ENCODE measurements at places on chromosomes 16 and 17.

GRCh38 chr16:685967-686366 is 1.8 kb upstream of the JMJD8 start:
- DNase-seq: no peak

GRCh38 chr17:48543107-48543853 is 1.6 kb downstream of the HOXB2 start:
- DNase-seq: no peak

- DNase-seq: no peak
Observed at GRCh38 chr17:5580969-5581368, 3.3 kb downstream of the NLRP1 start.

- no peak for DNase-seq
Observed at GRCh38 chr16:4522051-4522581, 16.5 kb downstream of the CDIP1 start.

DNA sequence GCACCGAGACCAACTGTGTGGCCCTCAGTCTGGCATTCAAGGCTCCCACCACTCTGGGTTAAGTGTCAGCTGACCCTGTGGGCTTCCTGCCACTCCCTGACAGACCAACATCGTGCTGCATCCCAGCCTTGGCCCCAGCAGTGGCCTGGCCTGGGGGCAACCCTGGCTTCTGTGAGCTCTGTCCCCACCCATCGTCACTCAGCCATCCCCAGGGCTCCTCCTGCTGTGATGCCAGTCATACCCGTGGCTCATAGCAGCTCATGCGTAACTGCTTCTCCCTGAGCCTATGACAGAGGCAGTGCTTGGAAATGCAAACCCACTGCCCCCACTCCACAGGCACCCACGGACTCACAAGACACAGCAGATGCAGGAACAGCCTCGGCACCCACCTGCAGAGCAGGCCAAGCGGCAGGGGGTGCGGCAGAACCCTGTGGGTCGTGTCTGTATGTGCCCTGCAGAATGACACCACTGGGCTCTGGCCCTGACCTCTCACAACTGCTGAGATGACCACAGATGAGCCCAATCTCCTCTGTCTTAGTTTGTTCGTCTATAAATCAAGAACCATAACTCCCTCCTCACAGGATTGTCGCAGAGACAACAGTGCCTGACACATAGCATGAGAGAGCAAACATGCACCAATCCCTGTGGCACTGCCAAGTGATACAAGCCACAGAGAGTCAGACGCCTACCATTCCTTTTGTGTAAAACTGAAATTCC is 26.6 kb downstream of the PIEZO1 start:
- no peak for DNase-seq

DNA sequence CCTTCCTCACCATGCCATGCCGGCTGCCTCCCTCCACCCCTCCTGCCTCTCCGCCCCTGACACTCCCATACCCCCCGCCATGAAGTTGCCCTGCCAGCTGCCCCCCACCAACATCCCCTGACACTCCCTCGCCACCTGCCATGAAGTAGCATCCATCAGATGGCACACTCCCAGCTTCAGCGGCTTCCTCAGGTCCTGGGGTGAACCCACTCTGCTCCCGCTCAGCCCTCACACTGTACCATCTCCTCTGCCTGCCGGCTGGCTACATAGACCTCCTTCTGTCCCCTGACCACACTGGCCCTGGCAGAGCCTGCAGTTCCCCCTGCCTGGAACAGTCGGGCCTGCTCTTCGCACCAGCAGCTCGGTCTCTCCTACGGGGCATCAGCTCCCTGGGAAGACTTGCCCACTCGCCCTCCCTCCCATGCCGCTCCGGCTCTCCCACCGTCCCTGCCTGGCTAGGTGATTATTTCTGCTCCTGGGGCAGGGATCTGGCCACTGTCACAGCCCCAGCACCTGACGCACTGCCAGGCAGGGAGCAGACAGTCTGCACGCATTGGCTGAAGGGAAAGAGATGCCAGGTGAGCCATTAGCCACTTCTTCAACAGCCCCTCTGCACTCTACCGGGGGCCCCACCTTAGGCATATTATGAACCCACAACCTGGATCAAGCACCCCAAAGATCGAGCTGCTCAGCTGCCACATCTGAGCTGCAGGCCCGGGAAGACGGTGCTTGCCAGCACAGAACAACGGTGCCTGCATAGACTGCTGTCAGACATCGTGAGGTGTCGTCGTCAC is 9.0 kb downstream of the CANT1 start:
- DNase-seq: no peak

DNA sequence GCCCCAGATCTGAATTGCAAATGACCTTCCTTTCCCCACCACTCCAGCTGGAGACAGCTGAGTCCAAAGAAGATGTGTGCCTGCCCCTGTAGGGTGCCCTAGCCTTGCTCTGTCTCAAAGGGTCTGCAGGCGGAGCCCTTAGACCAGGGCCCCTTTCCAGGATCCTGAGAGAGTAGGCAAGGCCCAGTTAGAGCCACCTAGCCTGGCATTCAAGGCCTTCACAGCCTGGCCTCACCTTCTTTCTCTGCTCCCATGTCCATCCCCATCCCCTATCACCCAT is 66.6 kb upstream of the LHX1 start:
- no peak for DNase-seq

- DNase-seq: no peak
Observed at GRCh38 chr17:48541036-48541576, 3.8 kb downstream of the HOXB2 start.

DNA sequence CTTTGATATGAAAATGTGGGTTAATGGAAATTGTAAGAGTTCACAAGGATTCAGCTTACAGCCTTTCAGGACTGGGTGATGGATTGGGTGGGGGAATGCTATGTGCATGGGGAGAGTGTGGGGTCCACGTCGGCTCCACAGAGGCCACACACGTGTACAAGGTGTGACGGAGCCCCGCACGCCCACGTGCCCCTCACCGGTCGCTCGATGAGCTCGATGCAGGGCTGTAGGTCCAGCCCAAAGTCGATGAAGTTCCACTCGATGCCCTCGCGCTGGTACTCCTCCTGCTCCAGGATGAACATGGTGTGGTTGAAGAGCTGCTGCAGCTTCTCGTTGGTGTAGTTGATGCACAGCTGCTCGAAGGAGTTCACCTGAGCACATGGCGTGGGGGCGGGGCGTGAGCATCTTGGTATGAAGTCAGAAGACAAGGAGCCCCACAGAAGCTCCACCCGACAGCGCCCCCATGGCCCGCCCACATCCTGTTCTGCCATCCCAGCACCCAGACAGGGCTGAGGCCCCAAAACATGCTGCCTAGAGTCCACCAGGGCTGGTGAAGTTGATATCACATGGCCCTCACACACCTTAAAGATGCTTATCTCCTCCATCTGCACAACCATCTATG is 99.1 kb downstream of the MYH11 start:
- no peak for DNase-seq

DNA sequence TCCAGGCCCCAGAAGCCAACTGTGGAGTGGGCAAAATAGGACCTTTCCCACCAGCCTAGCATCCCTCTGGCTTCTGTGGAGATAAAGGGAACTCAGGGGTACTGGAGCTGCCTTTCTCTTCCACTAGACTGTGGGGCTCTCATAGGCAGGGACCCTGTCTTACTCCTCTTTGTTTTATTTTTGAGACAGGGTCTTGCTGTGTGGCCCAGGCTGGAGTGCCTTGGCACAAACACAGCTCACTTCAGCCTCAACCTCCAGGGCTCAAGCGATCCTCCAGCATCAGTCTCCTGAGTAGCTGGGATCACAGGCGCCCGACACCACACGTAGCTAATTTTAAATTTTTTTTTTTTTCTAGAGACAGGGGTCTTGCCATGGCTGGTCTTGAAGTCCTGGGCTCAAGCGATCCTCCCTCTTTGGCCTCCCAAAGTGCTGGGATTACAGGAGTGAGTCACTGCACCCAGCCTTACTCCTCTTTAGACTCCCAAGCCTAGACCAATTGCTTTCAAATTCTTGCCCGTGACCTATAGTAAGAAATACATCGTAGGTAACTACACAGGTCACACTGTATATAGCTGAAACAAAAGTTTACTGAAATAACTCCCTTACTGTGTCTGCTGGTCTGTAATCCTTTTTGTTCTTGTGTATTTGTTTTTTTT is 2.6 kb downstream of the RAI1 start:
- no peak for DNase-seq

DNA sequence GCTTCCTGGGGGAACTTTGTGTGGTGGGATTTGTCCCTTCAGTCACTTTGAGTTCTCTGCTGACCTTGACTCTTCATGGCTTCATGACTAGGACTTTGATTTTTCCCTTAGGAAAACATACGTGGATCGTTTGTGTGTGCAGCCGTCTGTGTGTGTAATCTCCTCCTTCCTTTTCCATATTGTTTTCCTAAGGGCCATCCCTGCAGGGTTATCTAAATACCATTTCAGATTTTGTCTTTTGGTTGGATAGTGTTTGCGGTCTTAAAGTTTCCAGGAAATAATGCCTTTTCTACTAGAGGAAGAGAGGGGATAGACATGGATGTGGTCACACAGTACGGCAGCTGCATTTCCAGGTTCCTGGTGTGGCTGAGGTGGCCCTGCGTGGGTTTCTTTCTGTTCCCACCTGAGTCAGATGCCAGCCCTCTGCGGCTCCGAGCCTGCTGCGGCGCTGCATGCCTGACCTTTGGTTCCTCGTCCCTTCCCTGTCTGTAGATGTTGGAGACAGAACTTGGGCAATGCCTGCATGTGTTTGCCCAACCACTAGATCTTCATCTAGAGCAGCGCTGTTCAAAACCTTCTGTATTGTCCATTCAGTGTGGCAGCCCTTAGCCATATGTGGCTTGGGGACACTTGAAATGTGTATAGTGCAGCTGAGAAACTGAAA is 72.0 kb upstream of the LGALS9 start:
- DNase-seq: no peak

- no peak for DNase-seq
Observed at GRCh38 chr16:1497014-1497598, 3.9 kb downstream of the TELO2 start.

DNA sequence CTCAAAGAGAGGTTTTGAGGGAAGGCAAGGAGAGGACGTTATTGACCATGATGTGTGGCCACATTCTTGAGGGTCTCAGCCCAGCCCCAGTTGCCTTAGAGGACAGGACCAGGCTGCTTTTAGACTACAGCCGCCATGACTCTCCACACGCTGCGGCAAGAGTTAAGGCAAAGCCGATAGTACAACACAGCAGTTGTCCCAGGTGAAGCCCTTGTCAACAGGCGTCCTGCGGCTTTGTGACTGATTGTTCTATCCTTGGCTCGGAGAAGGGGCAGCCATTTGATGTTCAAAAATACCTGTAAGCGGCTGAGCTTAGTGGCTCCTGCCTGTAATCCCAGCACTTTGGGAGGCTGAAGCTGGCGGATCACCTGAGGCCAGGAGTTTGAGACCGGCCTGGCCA is 28.8 kb downstream of the TMEM92 start:
- no peak for DNase-seq

GRCh38 chr16:53103811-53104210 is 49.0 kb downstream of the CHD9 start:
- DNase-seq: no peak

- DNase-seq: no peak
Observed at GRCh38 chr16:27241658-27242057, 26.9 kb downstream of the NSMCE1 start.

- no peak for DNase-seq
Observed at GRCh38 chr16:69930117-69930776, 20.9 kb upstream of the CLEC18A start.

GRCh38 chr17:13024016-13024415 is 6.2 kb upstream of the ELAC2 start:
- DNase-seq: no peak

GRCh38 chr17:50198026-50198669 is 3.3 kb downstream of the COL1A1 start:
- no peak for DNase-seq

GRCh38 chr16:65532258-65532657 is 410.4 kb upstream of the CDH11 start:
- no peak for DNase-seq

DNA sequence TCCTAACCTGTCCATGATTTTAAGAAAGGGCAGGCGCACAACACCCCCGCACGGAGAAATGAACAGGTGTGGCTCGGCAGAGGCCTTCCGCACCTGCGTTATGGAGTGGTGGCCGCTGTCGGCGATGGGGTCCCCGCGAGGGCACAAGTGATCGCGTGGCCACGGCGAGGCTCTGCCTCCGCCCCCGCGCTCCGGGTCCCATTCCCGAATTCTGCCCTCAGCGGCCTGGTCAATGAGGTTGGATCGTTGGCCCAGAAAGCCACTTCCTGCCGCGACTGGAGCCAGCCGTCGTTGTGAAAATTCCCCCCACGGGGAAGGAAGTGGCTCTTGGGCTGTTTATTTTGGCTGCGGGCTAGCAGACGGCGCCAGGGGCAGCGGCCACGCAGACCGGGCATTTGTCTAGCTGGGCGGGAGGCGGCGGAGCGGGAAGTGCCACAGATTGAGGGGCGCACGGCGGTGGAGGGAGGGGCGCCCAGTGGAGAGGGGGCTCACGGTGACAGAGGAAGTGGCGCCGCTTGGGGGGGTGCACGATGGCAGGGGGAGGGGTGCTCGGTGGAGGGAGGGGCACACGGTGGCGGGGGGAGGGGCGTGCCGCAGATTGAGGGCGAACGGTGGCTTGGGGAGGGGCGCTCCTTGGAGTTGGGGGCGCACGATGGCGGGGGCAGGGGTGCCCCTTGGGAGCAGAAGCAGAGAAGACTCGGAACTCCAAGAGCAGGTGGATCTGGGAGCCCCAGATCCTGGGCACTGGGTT is 25.0 kb downstream of the MRC2 start:
- DNase-seq: no peak

- DNase-seq: no peak
Observed at GRCh38 chr17:7328840-7329373, at the start of gene NEURL4. NEURL4 (minus strand) TSS chr17:7329335; CDS start chr17:7329312, 23 bp downstream.

DNA sequence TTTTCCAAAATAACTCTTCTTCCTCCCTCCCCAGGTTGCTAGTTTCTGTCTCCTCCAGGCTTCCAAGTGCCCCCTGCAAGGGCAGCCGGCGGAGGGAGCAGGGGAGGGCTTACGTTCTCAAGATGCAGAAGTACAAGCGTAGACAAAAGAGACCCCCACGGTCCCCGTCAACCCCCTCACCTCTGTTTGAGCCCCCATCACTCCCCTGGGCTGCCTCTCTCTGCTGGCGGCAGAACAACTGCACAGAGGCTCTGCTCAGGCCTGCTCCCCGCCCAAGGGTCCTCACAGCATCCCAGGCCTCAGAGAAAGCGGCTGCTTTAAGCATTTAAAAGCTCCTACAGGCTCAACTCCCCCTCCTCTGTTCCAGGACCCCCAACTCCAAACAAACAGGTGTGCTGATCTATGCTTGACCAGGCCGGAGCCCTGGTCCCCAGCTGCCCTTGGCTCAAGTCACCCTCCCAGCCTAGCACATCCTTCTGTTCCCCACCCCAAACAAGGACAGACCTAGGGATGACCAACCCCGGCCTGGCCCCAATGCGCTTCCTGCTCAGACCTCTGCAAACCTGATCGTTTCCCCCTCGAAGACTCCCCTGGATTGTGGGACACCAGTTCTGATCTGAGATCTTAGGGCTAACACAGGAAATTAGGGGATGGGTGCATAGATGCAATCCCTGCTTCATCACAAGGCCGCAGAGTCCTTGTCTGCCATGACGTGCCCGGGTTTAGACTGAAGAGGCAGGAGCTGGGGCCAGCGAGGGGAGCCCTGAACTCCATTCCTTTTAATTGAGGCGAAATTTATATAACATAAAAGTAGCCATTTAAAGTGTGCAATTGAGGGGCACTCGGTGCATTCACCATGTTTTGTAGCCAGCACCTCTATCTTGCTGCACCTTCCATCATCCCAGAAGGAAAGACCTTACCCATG is 17.2 kb upstream of the RBFOX3 start:
- no peak for DNase-seq

All from esophagus squamous epithelium (tissue), 5 donors.